ENCODE measurements at places on chromosomes 1 and 21. TPM values are rescaled to one million over a fixed set of nuclear protein-coding genes. Genes with fewer than 3 reads are reported as not detected.

The CLEC20A gene
- not detected for total RNA-seq

The RXRG gene
- total RNA-seq = not detected

The GJA4 gene
- total RNA-seq = not detected

The OR6N1 gene
- not detected for total RNA-seq

The SELENON gene
- 53.1 TPM for total RNA-seq

The ALDH4A1 gene
- 13.2 TPM for total RNA-seq

The ATP1A2 gene
- 0.07 TPM for total RNA-seq

All from A549 treated with GW870086 at 1 μM for 4 hours (cell line).